ENCODE measurements at places on chromosomes 2 and 18.

- no peak for DNase-seq
These were observed 43.6 kb downstream of the QPCT start for GRCh38 chr2:37388074-37388473.

DNA sequence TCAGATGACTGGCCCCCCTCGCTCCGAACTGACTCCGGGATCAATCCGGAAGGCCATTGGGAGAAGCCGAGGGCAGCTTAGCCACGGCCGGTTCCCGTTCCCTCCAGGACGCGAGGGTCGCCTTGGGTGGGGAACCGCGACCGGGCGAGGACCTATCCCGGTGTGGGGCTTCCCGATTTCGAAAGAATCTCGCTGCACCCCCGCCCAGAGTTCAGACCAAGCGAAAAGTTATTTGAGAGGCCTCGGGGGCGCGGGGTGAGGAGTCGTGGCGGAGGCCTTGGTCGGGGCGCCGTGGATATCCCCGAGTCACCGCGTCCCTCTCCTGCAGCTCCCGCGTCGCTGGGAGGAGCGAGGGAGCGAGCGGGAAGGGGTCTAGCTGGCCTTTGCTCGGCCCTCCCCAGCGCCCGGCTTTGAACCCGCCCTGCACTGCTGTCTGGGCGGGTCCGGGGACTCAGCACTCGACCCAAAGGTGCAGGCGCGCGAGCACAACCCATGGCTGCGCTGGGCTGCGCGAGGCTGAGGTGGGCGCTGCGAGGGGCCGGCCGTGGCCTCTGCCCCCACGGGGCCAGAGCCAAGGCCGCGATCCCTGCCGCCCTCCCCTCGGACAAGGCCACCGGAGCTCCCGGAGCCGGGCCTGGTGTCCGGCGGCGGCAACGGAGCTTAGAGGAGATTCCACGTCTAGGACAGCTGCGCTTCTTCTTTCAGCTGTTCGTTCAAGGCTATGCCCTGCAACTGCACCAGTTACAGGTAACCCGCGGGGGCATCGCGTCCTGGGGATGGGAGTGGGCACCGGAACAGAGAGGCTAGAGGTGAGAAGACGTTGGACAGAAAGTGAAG is at the start of gene CYP27A1:
Gene CYP27A1 (plus strand): TSS at position 457 of the 837 bp plus-strand sequence. CDS start 36 bp downstream, at position 493.
- no peak for DNase-seq

- DNase-seq = no peak
These were observed 759 bp downstream of the GALNT13 start for GRCh38 chr2:153872311-153873051.

DNA sequence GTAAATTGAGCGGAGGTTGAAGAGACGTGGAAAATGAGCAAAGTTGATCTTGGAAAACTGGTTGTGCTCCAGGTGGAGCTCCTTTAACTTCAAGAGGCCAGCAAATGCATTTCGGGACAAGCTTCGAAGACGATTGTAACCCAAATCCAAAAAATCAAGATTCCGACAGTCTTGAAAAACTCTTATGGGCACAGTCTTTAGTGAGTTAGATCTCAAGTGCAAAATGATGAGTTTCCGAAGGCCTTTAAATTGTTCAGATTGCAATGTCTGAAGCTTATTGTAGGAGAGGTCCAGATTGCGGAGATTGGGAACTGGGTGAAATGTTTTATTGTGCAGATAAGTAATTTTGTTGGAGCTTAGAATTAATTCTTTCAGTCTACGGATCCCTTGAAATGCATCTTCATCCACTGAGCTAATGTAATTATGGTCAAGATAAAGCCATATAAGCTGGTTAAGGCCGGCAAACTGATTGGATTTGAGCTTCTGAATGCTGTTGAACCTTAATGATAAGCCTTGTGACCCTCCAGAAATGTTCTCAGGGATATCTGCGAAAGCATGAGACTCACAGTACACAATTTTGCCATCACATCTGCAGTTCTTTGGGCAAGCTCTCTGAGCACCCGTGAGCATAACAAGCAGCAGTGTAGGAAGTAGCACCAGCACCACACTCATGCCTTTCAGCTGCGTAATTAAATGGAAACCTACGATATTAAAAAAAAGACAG is 2.9 kb downstream of the LRRTM4 start:
- no peak for DNase-seq

GRCh38 chr2:60391649-60392375 is 161.6 kb downstream of the BCL11A start:
- no peak for DNase-seq

DNA sequence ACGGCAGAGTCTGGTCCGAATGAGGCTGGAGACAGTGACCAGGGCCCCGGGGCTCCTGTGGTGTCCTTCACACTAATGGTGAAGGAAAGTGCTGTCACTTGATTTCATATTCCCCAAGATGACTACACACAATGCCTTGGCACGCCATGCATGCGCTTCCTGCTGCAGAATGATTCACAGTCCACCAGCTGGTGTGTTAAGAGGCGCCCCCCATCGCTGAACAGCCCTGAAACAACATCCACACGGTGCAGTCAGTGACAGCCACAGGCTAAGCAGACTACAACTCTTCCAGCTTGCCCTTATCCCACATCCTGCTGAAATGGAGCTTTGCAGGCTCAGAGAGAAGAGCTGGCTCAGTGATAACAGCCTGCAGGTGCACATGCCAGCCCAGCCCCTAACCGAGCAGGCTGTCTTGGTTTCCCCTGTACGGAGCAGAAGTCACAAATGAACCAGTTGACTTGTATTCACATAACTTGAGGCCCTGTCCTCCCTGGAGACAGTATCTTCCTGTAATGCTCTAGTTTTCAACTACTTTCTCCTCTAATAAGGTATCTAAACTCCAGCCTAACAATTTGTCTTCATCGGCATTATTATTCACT is 24.3 kb upstream of the CDH20 start:
- no peak for DNase-seq

Data from NCI-H187 treated with DMSO at 0.1 percent for 48 hours (cell line).